ENCODE measurements at places on chromosomes 11 and 22.
A peak's percentile ranks its signal among the peaks of the same experiment; 100 is the strongest.

GRCh38 chr22:49884075-49884474, 30.4 kb downstream of the ZBED4 start:
- peaks cover 7% of the 10 kb centered on the region for H3K4me1 ChIP-seq
- no peak overlapping the region for H3K4me3 ChIP-seq
- no peak for DNase-seq
- peaks cover 51% of the 10 kb centered on the region for H3K36me3 ChIP-seq
- peaks cover 4% of the 10 kb centered on the region for H3K27me3 ChIP-seq

DNA sequence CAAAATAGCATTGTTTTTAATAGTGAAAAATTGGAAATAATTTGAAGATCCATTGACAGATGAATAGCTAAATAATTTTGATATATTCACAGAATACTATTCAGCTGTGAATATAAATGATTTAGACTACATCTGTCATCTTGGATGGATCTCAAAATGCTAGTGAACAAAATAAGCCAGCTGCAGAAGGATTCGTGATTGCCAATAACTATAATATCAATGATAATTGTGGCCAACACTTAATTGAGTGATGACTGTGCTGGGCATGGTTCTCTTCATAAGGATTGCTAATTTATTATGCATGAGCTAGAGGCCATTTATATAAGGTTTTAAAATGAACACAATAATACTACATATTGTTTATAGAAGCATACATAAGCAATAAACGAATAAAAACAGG, 60.4 kb downstream of the CTTN start:
- H3K27me3 ChIP-seq, result peaks cover 3% of the 10 kb centered on the region
- no peak for DNase-seq
- no peak overlapping the region for H3K4me3 ChIP-seq

DNA sequence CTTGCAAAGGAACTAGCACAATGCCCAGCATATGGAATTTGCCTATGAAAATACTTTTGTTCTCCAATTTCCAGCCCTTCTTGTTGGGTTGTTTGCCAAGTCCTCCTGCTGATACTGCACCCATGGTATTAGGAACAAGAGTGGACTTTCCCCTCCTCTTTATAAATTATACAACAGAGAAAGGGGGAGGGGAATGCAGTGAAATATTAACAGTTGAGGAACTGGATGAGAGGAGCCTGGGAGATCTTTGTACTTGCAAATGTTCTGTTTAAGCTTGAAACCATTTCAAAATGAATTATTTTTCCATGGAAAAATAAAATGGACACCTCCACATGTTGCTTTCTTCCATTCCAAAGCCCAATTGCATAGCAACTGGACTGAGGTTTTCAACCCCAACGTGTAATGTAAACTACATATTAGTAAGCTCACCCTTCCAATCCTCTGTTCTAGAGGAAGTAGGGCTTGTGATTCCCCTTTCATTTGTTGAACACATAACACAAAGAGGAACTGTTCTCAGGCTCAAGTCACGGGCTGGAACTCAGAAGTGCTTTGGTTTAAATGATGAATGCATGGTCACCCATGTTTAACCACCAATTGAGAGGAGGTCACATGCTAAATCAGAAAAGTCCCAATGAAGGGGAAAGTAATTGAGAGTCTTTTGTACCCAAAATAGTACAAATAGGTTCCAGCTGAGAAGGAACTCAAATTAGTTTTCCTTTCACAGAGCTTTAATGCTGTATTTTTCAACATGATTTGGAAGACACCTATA, 66.2 kb upstream of the ZC3H12C start:
- no peak overlapping the region for H3K4me3 ChIP-seq
- no peaks in the 10 kb centered on the region for H3K27me3 ChIP-seq
- H3K36me3 ChIP-seq, result no peaks in the 10 kb centered on the region
- H3K27ac ChIP-seq, result no peak overlapping the region

DNA sequence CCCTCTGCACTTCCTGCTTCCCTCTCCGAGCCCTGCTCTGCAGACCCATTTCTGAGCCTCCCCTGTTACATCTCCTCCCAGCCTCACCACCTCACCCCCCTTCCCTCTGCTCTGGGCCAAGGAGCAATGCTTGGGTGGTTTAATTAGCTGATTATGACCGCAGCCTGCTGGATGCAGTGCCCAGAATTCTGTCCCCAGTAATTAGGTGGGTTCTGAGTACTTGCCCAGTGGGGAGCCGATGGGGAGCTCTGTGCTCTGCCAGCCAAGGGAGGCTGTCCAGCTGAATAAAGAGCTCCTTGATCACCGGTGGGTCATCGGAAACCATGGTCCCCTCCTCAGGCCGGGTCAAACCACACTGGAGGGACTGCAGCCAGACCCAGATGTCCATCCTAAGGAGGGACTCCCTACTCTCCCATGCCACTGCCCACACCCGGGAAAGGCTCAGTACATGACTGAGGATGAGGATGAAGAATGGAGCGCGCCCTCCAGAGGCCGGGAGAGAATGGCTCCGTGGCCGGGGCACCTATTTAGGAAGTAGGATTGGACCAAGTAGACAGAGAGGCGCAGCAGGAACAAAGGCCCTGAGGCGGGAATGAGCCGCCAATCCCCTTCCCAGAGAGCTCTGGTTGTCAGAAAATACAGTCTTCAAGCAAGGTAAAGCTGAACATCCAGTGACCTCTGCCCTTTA, 9.1 kb downstream of the ARRB1 start:
- peaks cover 13% of the 10 kb centered on the region for H3K27me3 ChIP-seq
- peak overlapping the region; percentile 40 for H3K4me3 ChIP-seq
- H3K4me1 ChIP-seq, result peaks cover 92% of the 10 kb centered on the region
- no peak for DNase-seq

GRCh38 chr11:2699185-2699530, 636 bp downstream of the KCNQ1OT1 start:
- H3K27ac ChIP-seq, result peak overlapping the region; percentile 82
- DNase-seq, result peak; percentile 24
- H3K4me3 ChIP-seq, result peak overlapping the region; percentile 93
- H3K4me1 ChIP-seq, result peaks cover 21% of the 10 kb centered on the region

DNA sequence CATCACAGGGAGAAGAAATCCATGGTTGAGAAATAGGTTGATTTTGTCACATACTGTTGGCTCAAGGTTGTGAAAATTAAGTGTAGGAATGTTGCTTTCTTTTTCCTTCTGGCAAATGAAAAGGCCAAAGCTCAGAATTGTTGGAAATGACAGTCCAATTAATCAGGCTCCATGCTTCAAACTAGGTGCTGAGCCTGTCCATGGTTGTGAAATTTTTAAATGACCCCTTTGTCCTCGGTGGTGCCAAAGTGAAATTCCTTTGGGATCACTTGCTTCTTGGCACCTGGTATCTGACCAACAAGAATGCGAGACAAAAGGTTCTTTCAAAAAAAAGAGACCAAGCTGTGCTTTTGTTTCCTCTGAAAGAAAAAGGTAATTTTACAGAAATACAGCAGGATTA, 451.9 kb downstream of the ETS1 start:
- peaks cover 3% of the 10 kb centered on the region for H3K27me3 ChIP-seq
- H3K36me3 ChIP-seq, result no peaks in the 10 kb centered on the region
- no peak overlapping the region for H3K4me3 ChIP-seq
- H3K4me1 ChIP-seq, result peaks cover 5% of the 10 kb centered on the region
- no peak overlapping the region for H3K27ac ChIP-seq

GRCh38 chr11:75547617-75548058, 14.4 kb upstream of the SERPINH1 start:
- H3K27me3 ChIP-seq, result no peaks in the 10 kb centered on the region
- no peak overlapping the region for H3K4me3 ChIP-seq
- peak overlapping the region; percentile 72 for H3K27ac ChIP-seq

- H3K27ac ChIP-seq, result no peak overlapping the region
- H3K36me3 ChIP-seq, result no peaks in the 10 kb centered on the region
- DNase-seq, result no peak
- no peak overlapping the region for H3K4me3 ChIP-seq
Measured at GRCh38 chr11:111372538-111372937, 6.5 kb downstream of the POU2AF1 start.

- peaks cover 12% of the 10 kb centered on the region for H3K4me1 ChIP-seq
- peaks cover 8% of the 10 kb centered on the region for H3K36me3 ChIP-seq
- no peak overlapping the region for H3K27ac ChIP-seq
- peak overlapping the region; percentile 97 for H3K4me3 ChIP-seq
Measured at GRCh38 chr11:64306876-64307622, 1.7 kb downstream of the ESRRA start.

DNA sequence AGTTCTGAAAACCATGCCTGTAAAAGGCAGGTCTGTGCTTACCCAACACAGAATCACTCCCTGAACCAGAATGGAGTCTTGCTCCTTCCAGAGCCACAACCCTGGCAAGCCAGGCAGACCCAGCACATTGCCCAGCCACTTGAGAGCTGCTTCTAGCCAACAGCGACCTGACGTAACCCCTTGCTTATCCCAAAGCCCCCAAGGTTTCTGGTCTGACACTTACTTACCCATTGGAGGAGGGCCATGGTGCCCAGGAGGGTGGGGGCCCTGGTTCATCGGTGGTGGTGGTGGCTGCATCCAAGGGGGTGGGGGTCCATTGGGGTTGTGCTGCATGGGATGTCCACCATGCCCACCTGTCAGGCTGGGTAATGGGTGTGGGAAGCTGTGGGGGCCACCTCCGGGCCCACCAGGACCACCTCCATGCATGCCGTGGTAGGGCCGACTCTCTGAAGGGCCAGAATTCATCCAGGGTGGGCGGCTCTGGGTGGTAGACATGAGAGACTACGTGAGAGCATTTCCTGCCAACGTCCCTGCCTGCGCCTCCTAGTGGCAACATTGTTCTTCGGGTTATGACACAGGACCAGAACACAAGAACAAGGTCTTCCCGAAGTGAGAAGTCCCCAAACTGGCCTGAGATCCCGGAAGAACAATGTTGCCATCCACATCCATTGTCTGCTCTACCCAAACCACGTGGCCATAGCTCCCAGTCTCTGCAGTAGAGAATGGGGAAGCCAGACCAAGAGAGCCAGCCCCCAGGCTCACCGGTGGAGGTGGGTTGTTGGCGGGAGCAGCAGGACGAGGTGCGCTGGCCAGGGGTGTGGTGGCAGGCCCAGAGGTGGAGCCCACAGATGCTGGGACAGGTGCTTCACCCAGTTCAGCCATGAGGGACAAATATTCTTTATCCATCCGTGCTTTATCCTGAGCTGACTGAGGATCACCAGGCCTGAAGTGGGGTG, 7.8 kb upstream of the PYGM start:
- H3K27ac ChIP-seq, result peak overlapping the region; percentile 48
- H3K4me3 ChIP-seq, result peak overlapping the region; percentile 77
- peak; percentile 85 for DNase-seq
- peaks cover 9% of the 10 kb centered on the region for H3K27me3 ChIP-seq

GRCh38 chr11:3920148-3920852, 64.8 kb downstream of the STIM1 start:
- no peak overlapping the region for H3K4me3 ChIP-seq
- H3K27ac ChIP-seq, result peak overlapping the region; percentile 48
- H3K27me3 ChIP-seq, result peaks cover 2% of the 10 kb centered on the region
- H3K4me1 ChIP-seq, result no peaks in the 10 kb centered on the region
- DNase-seq, result no peak
- no peaks in the 10 kb centered on the region for H3K36me3 ChIP-seq

- no peak for DNase-seq
- H3K27me3 ChIP-seq, result peaks cover 6% of the 10 kb centered on the region
- H3K4me1 ChIP-seq, result no peaks in the 10 kb centered on the region
- H3K27ac ChIP-seq, result no peak overlapping the region
- H3K36me3 ChIP-seq, result no peaks in the 10 kb centered on the region
- no peak overlapping the region for H3K4me3 ChIP-seq
Measured at GRCh38 chr22:25753252-25753651, 11.3 kb downstream of the MYO18B start.

GRCh38 chr22:48055827-48056226, 1293.4 kb downstream of the TBC1D22A start:
- H3K36me3 ChIP-seq, result no peaks in the 10 kb centered on the region
- H3K4me3 ChIP-seq, result no peak overlapping the region
- no peak for DNase-seq
- peaks cover 9% of the 10 kb centered on the region for H3K4me1 ChIP-seq
- H3K27me3 ChIP-seq, result peaks cover 9% of the 10 kb centered on the region
- H3K27ac ChIP-seq, result no peak overlapping the region

- no peak for DNase-seq
- peaks cover 3% of the 10 kb centered on the region for H3K36me3 ChIP-seq
- H3K27ac ChIP-seq, result no peak overlapping the region
- peaks cover 9% of the 10 kb centered on the region for H3K27me3 ChIP-seq
Measured at GRCh38 chr11:12871788-12872321, 137.3 kb upstream of the RASSF10 start.

DNA sequence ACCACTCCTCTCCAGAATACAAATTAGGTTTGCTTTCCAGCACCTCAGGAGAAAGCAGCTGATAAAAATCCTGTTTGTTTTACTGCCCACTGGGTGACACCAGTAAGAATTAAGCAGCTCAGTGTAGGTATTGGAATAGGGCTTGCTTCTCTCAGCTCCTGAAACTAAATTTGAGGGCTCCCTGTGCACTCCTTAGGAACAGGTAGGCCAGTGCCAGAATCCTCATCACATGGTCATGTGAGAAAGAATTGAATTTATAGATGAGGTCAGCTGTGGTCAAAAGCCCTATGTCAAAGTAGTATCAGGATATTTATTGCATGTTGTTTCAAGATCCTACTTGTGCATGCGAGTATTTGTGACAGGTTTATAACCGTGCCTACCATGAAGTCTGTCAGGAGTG, 1.0 kb downstream of the PRSS23 start:
- no peak overlapping the region for H3K27ac ChIP-seq
- H3K36me3 ChIP-seq, result no peaks in the 10 kb centered on the region
- H3K4me1 ChIP-seq, result peaks cover 20% of the 10 kb centered on the region
- H3K4me3 ChIP-seq, result no peak overlapping the region

DNA sequence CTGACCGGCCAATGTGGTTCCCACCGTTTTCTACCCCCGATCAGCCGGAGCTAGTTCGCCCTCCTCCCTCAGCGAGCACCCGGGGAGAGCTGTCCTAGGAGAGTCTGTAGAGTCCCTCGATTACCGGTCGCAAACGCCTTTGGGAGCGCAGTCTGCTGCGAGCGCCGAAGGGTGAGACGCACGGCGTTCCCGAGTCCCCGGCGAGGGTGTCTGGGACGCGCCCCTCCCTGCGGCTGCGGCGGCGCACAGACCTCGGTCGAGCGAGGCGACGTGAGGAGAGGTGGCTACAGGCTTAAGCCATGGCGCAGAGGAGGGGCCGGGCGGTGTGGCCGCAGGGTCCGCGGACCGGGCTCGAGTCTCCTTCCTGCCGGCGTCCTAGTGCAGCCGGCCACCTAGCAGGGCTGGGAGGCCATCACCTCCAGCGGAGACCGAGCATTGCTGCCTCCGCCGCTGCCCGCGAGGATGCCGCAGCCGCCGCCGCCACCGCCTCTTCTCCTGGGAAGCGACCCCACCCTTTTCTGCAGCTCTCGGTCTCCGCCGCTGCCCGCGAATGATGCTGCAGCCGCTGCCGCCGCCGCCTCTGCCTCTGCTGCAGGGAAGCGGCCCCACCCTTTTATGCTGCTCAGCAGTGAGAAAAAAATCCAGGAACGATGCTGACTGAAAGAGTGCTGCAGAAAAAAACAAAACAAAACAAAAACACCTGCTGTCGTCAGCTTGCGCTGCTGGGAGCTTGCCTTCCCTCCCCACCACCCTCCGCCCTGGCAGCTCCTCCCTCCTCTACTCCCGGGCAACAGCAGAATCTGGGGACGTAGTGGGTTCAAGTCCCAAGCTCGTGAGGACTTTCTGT, at the start of gene MAP6:
TSS of gene MAP6 (minus strand) at position 588 of the 847 bp plus-strand sequence. CDS start 669 bp downstream, outside the sequence.
- H3K27ac ChIP-seq, result no peak within 1 kb of the TSS
- H3K36me3 ChIP-seq, result peaks cover 5% of the 10 kb centered on the region
- H3K27me3 ChIP-seq, result peaks cover 22% of the 10 kb centered on the region

Data from endothelial cell (in vitro differentiated cells).